ENCODE measurements at places on chromosomes 3 and 15. TPM values are rescaled to one million over a fixed set of nuclear protein-coding genes. Genes with fewer than 3 reads are reported as not detected.

DNA sequence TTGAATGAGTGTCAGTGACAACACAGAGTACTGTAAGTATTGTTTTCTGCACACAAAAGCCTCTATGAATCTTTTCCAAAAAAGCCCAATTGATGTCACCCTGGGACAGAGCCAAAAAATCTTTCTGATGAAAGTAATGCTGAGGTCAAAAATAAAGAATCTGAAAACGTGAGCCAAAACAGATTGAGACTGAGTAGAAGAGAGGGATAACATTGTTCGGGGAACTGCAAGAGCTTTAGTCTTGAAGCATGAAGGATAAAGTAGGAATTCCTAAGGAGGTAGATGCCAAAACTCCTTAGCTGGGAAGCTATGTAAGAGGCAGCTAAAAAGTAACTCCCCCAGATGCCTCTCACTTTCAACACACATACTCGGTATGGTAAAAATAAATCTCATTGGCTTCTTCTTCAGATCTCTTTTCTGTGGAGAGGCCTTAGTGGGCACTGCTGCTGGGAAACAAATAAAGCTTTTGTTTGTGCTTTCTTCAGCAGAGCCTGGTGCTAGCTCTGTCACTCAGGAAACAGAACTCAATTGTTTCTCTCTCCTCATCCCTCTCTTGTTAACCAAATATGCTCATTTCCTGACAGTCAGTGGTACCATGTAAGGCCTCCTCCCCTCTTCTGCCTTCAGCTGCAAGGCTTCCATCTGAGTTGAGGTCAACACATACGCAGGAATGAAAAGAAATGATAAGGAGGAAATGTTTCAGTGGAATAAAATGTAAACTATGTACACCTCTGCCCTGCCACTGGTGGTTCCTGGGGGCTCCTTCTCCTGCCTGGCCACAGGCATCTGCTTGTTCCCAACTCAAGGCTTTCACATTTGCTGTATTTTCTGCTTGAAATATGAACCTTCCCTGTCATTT lies 58.1 kb downstream of the CD200 start:
- no peak for DNase-seq

SLC12A1 gene
- not detected for total RNA-seq

SV2B gene
- 1.2 TPM for total RNA-seq

TM6SF1 gene
- 33.0 TPM for total RNA-seq

ECE2 gene
- not detected for total RNA-seq

FAM81A gene
- 3.7 TPM for total RNA-seq

CCDC39 gene
- not detected for total RNA-seq

All from left cardiac atrium (tissue), 4 donors.